Type B pancreatic cell (in vitro differentiated cells): ENCODE measurements at places on chromosomes 1 and 21.

DNA sequence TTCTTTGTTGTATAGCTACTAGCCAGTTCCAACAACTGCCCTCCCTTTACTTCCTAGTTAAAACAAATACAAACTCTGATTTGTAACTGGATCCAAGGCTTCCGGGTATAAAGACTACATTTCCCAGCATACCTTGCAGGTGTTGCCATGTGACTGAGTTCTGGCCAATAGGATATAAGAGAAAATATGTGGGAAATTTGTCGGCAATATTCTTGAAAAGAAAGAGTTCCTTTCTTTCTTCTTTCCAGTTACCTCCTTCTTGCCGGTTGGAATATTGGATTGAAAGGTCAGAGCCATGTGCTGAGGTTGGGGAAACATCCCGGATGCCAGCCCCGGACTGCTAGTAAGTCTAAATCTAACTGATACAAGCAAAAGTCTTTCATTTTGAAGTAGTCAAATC, 23.0 kb upstream of the ZBTB40 start:
- DNase-seq: no peak

GRCh38 chr1:160685266-160685665, 26.4 kb downstream of the CD48 start:
- no peak for DNase-seq

GRCh38 chr1:183909672-183910071, 104.8 kb downstream of the RGL1 start:
- no peak for DNase-seq

GRCh38 chr1:5644281-5645134, 347.7 kb downstream of the NPHP4 start:
- no peak for DNase-seq

- DNase-seq: no peak
Observed at GRCh38 chr1:186325239-186325638, 49.8 kb downstream of the TPR start.
